Endothelial cell (in vitro differentiated cells): ENCODE measurements at places on chromosomes 11 and 22. TPM values are rescaled to one million over a fixed set of nuclear protein-coding genes. Genes with fewer than 3 reads are reported as not detected.

- DNase-seq = no peak
Observed at GRCh38 chr22:50459016-50459415, 15.8 kb downstream of the SBF1 start.

The PGAP2 gene
- 22.7 TPM for total RNA-seq

The MAJIN gene
- not detected for total RNA-seq

The SMC1B gene
- not detected for total RNA-seq

GRCh38 chr11:6315811-6316425 lies 4.4 kb downstream of the CAVIN3 start:
- peak; percentile 52 for DNase-seq

The CSF2RB gene
- total RNA-seq = 12.0 TPM

DNA sequence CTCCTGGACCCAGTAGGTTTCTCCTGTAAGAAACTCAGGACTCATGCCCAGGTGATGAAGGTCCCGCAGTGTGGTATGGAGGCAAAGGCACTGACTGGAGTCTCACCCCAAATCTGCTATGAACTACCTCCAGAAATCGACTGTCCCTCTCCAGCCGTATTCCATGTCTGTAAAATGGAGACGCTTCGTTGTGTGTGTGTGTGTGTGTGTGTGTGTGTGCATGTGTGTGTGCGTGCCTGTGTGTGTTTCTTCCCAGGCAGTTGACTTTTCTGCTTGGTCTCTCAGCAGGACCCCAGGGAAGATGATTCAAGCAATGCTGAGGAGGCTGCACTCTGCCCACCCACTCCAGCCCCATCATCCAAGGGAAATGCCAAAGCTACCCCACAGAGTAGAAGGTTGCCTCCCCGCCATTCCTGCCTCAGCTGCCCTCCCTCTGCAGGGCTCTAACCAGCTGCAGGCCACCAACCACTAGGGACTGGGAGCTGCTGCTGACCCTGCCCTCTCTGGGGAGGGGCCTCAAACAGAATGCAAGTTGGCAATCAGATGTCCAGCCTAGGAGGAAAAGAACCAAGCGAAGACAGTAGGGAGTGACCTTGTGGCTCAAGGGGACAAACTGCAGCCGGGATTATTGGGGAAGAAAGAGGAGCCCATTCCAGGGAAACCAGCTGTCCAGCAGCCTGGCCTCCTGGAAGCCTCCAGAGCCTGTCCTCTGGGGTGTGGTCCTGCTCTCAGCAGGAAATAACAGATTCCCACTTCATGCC lies 56.2 kb downstream of the SLC22A12 start:
- no peak for DNase-seq

DNA sequence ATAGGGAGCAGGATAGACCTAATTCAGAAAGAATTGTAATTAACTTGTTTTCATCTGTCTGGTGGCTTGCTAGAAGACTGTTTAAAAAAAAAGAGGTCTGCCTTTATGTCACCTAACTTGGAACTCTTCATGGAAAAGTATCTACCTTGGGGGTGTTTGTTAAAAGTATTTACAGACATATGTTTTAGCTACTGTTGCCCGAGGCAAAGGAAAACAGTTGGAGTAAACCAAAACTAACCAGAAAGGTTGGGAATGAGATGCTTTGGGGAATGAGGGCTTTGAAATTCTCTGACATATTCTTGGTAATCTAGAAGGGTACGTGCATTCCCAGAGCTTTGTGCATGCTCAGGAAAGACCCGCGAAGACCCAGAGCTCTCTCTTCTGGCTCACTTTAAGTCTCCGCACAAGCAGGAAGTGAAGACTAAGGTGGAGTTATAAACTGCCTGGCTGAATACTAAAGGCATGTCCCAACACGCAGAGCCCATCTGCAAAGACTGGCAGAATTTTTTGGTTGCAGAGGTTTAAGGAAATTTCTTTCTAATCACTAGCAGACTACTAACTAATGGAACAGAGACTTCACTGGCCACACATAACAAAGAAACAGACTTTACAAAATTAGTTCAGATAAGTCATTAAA lies 33.2 kb downstream of the HIKESHI start:
- no peak for DNase-seq

The TESMIN gene
- 3.4 TPM for total RNA-seq

DNA sequence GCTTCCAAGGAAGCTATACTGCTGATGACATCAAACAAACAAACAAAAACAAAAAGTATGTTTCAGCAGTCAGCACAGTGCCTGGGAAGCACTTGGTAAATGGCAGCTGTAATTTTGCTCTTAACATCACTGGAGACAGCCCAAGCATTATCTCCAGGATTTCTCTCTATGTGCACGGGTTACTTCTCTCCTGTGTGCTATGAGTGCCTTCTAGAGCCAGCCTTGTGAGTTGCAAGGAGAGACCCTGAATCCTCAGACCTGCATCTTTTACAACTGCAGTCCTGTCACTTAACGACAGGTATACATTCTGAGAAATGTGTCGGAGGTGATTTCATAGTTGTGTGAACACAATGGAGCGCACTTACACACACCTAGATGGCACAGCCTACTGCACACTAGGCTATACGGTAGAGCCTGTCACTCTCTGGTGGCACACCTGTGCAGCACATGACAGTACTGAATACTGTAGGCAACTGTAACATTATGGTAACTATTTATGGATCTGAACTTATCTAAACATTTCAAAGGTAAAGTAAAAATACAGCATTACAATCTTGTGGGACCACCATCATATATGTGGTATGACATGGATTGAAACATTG lies 662.5 kb upstream of the B3GAT1 start:
- DNase-seq = no peak

DNA sequence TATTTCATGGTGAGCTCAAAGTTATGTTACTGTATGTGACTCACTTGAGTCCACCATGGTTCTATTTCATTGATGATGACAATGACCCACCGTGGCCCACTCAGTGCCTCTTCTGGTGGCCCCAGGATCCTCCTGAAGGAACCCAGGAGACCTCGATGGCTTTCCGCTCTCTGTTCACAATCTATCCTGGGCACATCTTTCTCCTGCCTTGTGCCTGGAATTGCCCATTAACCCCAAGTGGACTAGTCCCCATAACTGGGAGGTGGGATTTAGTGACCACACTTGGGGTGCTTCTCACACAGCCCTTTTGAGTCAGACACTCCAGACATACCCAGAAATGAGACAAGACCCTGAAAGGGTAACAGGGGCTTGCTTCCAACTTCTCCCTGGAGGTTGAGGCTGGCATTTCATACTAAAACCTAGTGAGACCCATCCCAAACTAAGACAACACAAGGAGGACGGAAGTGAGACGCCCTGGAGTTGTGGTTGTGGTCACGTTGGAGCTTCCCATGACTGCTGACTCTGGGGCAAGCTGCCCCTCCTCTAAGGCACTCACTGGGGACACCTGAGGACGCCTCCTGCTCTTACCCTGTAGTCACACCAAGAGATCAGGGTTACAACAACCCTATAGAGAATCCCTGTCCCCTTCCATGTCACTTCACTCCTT lies 22.1 kb downstream of the IGLL5 start:
- no peak for DNase-seq

The SCGB1D2 gene
- not detected for total RNA-seq
